ENCODE measurements at places on chromosomes 16 and 17. TPM values are rescaled to one million over a fixed set of nuclear protein-coding genes. Genes with fewer than 3 reads are reported as not detected.

ZNF385C gene
- 1.9 TPM for total RNA-seq

SPATA32 gene
- total RNA-seq, result 0.27 TPM

BAIAP3 gene
- 27.7 TPM for total RNA-seq

EPOP gene
- total RNA-seq, result 0.27 TPM

MC1R gene
- total RNA-seq, result 15.9 TPM

KCNJ2 gene
- 0.27 TPM for total RNA-seq

PYY gene
- total RNA-seq, result not detected

PRSS53 gene
- 1.6 TPM for total RNA-seq

KRTAP9-4 gene
- total RNA-seq, result not detected

DNA sequence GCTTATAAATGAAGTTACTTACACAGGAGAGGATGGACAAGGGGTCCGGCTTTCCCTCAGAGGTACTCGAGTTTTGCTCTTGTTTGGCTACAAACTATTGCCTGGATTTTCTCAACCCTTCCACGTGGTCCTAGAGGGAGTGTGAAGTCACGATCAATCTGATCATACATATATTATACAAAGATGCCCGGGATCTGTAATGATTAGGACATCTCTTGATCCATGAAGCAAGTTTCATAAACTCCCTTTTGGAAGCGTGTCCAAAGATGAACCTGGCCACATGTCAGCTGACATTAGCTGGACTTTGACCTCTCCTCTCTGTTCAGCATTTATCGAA is 2.3 kb upstream of the CDH11 start:
- no peak for DNase-seq

DNA sequence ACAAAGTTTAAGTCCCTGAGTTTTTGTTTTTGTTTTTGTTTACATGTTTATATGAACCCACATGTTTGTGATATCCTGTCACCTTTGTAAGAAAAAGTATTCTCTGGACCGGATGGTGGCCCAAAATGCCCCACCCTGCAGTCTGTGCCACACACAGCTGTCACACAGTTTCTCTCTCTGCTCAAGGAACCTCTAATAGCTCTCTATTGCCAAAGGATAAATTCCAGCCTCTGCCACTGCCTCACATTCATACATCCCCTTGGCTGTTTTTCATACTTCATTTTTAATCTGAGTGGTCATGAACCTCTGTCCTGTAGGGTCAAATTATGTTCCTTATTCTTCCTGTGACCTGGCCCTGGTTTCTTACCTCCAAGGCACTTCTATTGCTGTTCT is 520.3 kb upstream of the CDH5 start:
- no peak for DNase-seq

GRCh38 chr16:83840060-83840617 is 32.4 kb downstream of the HSBP1 start:
- no peak for DNase-seq

- DNase-seq, result no peak
Measured at GRCh38 chr17:51064061-51064735, 56.5 kb downstream of the SPAG9 start.

GRCh38 chr16:79185711-79186110 is 414.8 kb downstream of the MAF start:
- no peak for DNase-seq

- DNase-seq, result no peak
Measured at GRCh38 chr16:31456988-31457360, 2.3 kb upstream of the ARMC5 start.

DNA sequence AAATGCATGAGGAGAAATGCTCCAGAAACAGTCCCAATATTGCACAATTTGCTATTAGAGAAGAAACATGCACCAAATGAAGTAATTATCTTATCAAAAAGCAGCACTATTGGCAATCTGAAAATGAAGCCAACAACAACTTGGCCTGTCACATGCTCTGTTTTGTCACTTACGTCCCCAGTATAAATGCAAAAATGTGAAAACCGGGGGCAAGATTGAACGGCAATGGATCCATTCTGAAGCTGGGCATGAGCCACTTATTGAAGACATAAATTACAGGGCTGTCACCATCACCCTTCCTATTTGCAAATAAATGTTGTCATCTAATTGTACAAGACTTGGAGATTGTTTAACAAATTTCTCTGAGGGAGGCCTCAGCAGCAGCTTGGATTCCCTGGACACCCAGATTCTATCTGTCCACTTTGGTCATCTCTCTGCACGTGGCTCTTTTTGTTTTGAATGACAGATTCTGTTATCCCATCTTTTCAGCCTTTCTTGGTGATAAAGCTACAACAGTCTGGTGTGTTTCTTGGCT is 180.2 kb upstream of the CDH5 start:
- DNase-seq, result no peak

GRCh38 chr17:31318851-31319661 is 2.4 kb downstream of the EVI2A start:
- DNase-seq, result peak; percentile 80

DNA sequence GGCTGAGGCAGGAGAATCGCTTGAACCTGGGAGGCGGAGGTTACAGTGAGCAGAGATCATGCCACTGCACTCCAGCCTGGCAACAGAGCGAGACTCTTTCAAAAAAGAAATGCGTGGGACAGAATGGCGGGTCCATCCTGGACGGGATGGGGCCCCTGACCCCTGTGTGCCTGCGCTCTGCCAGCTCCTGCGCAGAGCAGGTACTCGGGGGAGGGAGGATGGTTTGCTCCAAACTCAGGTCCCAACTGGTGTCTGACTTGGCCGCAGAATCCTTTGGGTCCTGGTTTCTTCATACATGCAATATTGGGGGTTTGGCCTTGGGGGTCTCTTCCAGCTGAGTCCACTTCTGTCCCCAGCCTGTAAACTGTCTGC is 10.4 kb downstream of the CHMP6 start:
- no peak for DNase-seq

DNA sequence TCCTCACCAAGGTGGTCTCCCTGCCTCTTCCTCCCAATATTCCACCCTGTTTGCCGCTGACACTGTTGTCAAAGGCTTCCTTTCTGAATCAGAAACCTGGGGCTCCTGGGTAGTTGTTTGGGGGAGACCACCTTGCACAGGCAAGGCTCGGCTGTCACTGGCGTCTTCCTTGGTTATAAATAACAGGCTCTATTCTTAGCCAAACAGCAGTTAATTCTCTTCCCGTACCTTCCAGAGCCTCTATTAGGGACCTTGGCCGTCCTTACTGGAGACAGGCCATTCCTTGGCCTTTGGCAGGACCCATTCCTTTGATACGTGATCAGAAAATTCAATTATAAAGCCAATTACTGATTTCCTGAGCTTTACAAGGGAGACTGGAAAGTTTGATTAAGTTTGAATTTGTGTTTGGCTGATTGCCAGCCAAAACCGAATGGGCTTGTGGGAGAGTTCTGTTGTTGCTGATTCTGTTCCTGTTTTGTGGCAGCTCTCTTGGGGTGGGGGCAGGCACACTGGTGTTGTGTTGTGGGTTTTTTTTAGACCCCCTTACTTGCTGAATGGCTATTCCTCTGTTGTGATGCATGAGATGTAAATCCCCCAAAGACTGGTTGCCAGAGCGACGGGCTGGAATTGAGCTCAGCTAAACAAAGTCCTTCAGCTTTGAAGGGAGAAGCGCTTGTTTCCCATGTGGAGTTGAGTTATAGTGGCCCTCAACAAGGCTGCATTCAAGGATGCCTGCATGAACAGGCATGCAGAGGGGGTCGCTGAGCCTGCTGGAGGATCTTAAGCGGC is 104.6 kb downstream of the GNAO1 start:
- no peak for DNase-seq

GRCh38 chr17:45376171-45377005 is 56.3 kb downstream of the ARHGAP27 start:
- DNase-seq, result no peak

GRCh38 chr16:56258508-56259424 is 67.5 kb downstream of the GNAO1 start:
- no peak for DNase-seq

DNA sequence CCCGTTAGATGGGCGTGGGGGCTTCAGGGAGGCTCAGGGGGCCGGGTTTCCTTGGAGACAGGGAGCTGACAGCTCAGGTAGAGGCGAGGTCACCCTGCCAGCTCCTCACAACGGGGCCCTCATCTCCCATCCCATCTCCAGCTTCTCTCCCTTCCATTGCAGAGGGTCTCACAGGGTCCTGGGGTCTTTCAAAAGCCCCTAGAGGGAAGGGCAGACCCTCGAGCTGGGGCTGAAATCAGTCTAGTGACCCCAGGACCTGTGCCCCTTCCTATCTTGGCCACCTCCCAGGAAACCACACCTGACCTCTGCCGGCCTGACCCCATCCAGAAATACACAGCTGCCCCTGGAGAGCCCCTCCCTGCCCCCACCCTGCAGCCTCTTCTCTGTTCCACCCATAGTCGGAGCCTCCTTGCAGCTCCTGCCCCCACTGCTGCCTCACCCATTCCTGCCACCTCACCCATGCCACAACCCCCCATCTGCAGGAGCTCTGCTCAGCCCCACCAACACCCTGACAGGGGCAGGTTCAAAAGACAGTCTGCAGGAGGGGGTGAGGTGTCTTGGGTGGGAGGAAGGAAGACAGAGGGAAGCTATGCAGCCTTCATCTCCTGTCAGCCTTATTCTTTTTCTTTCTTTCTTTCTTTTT is 23.4 kb downstream of the PIK3R5 start:
- no peak for DNase-seq

Data from hematopoietic multipotent progenitor cell (in vitro differentiated cells).